ENCODE measurements at places on chromosomes 7 and 10.

DNA sequence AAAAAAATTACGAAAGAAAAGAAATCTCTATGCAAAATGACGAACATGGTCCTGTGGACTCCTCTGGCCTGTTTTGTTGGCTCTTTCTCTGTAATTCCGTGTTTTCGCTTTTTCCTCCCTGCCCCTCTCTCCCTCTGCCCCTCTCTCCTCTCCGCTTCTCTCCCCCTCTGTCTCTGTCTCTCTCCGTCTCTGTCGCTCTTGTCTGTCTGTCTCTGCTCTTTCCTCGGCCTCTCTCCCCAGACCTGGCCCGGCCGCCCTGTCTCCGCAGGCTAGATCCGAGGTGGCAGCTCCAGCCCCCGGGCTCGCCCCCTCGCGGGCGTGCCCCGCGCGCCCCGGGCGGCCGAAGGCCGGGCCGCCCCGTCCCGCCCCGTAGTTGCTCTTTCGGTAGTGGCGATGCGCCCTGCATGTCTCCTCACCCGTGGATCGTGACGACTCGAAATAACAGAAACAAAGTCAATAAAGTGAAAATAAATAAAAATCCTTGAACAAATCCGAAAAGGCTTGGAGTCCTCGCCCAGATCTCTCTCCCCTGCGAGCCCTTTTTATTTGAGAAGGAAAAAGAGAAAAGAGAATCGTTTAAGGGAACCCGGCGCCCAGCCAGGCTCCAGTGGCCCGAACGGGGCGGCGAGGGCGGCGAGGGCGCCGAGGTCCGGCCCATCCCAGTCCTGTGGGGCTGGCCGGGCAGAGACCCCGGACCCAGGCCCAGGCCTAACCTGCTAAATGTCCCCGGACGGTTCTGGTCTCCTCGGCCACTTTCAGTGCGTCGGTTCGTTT, 83.5 kb upstream of the SLF2 start:
- DNase-seq, result no peak

- DNase-seq, result no peak
These were observed 4.7 kb upstream of the PAX2 start for GRCh38 chr10:100740476-100741377.

GRCh38 chr10:114779803-114780576, 41.6 kb upstream of the FHIP2A start:
- DNase-seq, result peak; percentile 74

GRCh38 chr7:109939207-109939606, 1151.7 kb upstream of the LRRN3 start:
- DNase-seq, result no peak

DNA sequence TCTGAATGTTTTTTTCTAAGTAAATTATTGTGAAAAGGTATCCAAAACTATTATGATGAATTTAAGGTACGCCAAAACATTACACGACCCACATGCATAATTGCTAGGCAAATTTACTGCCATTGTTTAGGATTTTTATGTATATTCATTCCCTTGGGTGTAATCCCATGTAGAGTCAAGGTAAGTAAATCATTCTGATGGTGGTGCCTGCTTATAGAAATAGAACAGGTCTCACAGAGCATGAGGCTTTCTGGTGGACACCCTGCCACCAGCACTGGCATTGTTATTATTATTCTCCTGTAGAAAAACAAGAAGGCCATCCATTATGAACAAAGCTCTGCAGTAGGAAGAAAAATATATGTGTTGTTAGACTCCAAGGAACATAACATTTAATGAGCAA, 111.7 kb upstream of the ZNF804B start:
- DNase-seq, result no peak

- no peak for DNase-seq
These were observed 1211.2 kb upstream of the SORCS1 start for GRCh38 chr10:108375691-108376090.

DNA sequence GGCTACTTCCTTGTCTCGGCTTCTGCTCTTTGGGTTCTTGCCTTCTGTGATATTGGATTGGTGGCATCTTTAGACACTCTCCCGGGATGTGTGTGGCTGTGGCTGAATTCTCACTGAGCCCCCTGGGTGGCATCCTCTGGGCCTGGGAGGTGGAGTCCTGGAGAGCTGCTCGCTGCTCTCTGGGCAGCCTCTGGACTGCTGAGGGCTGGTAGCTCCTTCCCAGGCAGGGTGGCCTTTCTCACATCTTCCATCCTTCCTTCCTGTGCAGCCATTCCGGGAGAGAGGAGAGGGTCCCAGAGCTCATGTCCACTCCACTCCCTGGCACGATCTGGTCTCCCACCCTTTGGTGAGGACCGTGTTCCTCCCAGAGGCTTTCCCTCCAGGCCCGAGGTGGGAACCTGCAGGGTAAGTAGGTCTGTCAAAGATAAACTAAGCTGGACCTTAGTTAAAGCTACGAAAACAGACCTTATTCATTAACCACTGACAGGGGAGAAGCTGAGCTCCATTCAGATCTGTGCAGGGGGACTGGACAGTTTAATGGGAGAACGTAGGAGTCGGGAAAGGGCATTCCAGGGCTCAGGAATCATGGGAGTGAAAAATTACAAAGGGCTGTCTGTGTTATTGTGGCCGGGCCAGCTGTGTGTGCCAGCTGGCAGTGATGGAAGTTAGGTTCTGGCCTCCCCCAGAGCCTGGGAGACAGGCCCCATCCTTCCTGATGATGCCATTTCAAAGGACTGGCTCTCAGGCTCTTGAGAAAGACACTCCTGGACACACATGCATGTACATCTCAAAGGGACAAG, 8.7 kb downstream of the ATP6V0E2 start:
- DNase-seq, result peak; percentile 78

GRCh38 chr7:54874804-54875203, 115.8 kb upstream of the SEC61G start:
- no peak for DNase-seq

DNA sequence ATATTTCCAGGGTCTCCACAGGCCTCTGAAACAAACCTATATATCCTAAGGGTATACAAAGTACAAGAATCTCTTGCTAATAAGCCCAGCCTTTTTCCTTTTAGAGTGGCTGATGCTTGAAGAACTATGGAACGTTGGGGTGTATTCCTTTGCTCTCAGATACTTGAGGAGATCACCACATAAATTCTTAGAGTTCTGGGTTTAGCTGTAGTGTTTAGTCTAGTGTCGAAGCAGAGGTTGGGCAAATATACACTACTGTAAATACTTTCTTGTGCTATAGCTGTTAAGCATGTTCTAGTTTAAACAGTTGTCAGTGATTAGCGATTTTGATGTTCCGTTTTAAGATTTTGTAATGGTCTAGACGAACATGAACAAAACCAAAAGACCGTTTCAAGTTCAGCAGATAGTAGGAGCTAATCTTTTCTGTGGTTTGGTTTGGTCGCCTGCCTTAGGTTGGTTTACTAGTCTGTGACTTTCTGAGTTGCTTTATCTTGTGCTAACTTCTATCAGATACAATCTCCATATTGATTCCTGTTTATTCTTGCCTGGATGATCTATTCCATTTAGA, 229.6 kb downstream of the NSUN6 start:
- no peak for DNase-seq

DNA sequence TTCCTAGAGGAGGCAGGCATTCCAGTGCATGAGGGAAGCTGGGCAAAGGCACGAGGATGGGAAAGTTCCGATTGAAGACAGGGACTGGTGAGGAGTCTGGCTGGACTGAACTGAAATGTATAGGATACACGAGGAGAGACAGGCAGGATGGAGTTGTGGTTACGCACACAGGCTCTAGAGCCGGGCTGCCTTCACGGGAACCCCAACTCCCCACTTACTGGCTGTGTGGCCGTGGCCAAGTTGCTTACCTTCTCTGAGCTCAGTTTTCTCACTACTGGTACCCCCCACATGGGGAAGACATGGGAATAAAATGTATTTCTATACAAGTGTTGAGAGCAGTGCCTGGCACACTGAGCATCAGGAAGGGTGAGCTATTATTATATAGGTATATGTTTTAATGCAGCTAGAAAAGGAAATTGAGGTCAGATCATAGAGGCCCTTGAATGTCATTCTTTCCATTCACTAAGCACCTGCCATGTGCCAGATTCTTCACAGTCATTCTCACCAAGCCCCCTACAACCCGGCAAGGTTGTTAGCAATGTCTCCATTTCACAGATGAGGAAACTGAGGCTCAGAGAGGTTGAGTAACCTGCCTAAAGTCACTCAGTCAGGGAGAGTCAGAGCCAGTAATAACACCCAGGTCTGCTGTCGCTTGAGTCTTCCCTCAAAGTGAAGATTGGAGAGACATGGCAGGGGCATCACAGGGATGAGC, 9.7 kb downstream of the CHST3 start:
- no peak for DNase-seq

DNA sequence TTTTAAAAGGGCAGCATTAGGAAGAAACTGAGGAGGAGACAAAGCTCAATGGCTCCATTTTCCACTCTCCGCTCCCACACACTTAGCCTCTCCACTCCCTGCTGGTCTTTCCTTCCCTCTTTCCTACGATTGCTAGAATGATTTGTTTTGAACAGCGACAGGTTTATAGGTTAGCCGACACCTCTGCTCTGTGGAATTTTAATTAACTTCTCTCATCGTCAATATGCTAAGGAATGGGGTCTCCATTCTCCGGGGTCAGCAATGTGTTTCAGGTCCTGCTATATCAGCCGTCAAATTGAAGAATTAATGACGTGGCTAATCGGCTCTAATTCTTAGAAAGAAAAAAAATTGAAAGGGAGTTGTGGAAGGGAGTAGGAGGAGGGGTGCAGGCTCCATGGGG, 28.9 kb downstream of the FBXW4 start:
- no peak for DNase-seq

DNA sequence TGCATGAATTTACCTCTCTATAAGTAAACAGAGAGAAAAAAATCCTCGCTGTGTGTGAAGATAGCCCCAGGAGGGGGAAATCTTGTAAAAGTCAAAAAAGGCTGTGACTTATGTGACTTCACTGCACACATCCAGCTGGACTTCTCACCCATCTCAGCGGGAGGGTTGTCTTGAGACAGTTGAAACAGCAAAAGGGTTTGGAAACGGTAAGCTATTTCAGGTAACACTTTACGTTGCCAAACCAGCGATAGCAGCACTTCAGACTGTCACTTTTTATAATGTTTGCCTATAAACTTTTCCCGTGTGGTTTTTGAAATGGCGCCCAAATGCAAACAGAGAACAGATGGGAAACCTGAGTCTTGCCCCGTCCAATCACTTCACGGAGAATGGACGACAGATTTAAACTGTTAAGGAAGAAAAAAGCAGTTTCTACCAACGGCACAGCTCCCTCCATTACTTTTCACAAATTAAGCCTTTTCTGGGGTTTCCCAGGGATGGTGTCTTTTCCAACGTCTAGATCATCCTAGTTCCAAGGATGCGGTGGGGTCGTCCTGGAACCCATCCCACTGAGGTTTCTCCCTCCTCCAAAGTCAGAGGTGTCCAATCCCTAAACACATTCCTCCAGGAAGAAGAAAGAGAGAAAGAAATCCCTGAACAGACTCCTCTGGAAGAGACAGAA, 25.2 kb downstream of the FGFR2 start:
- DNase-seq, result no peak

DNA sequence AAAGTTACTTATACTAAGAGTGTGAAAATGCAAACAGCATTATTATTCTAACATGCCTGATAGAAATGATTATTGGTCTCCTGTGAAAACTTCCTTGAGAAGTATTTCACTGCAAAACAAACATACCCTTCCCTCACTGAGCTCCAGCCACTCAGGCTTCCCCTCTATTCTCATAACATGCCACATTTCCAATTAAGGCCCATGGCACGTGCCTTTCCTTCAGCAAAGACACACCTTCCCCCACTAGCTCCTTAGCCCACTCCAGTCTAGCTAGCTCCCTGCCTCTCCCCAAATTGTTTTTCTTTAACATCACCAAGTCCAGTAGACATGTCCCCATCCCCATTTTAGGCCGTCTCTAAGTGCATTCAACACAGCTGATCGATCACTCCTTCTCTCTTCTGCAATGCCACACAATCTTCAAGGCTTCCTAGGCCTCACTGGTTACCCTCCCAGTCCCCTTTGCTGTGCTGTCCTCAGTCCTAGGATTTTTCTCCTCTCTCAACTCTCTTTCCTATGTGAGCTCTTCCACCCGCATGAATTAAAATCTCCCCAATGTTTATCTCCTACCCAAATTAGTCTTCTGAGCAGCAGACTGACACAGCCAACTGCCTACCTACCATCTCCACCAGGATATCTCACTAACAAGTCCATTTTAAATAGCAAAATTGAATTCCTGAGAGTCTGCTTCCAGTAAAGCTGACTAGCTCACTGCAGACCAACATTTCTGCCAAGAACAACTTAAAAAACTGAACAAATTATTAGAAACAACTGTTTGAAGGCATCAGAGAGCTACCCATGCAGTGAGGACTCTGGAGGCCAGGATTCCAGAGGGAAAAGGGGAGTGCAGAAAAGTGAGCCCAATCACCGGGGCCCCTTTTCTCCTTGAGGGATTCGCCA, 11.9 kb downstream of the CYTH3 start:
- no peak for DNase-seq

GRCh38 chr7:84207025-84207424, 12.4 kb upstream of the SEMA3A start:
- no peak for DNase-seq

- no peak for DNase-seq
These were observed 35.3 kb downstream of the ANXA11 start for GRCh38 chr10:80170026-80170425.

- DNase-seq, result no peak
These were observed 396.2 kb downstream of the HTR7 start for GRCh38 chr10:90461437-90462155.

GRCh38 chr7:96819111-96819700, 109.6 kb upstream of the SEM1 start:
- peak; percentile 97 for DNase-seq

GRCh38 chr10:88500656-88501055, 82.5 kb downstream of the RNLS start:
- DNase-seq, result no peak

- DNase-seq, result peak; percentile 18
These were observed at the start of gene FGFBP3 for GRCh38 chr10:91909117-91909677. Gene FGFBP3 (minus strand): TSS chr10:91909486. CDS start chr10:91908969, 517 bp downstream.

- no peak for DNase-seq
These were observed 55.6 kb downstream of the CHST15 start for GRCh38 chr10:124037784-124038183.

GRCh38 chr10:59037018-59037389, 139.4 kb upstream of the PHYHIPL start:
- DNase-seq, result no peak

- no peak for DNase-seq
These were observed 332.6 kb downstream of the SH2D4B start for GRCh38 chr10:80870282-80870681.

DNA sequence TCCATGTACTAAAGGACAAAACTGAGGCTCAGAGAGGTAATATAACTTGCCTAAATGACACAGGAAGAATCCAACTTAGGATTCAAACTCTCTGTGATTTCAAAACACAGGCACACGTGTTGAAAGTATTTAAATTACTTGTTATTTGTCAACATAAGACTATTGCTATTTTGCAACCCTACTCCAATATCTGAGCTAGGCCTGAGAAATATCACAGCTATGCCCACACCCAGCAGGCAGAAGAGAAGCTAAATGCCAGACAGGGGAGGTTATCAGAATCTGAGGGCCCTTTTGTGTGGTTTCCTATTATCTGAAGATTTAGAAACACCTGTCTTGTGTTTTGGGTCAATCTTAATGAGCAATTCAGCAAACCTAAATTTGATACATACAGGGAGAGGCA, 204.3 kb downstream of the ANK3 start:
- DNase-seq, result no peak
